ENCODE measurements at places on chromosomes 4 and X. TPM values are rescaled to one million over a fixed set of nuclear protein-coding genes. Genes with fewer than 3 reads are reported as not detected.

The PLP2 gene
- 3.5 TPM for total RNA-seq

The EGF gene
- total RNA-seq = 0.92 TPM

The MAGEA4 gene
- not detected for total RNA-seq

The VEGFD gene
- total RNA-seq = 0.46 TPM

The MTMR8 gene
- total RNA-seq = 7.2 TPM

The OTC gene
- total RNA-seq = 0.23 TPM

The XAGE2 gene
- total RNA-seq = not detected

The SCML2 gene
- 9.2 TPM for total RNA-seq

The ANKRD50 gene
- 72.9 TPM for total RNA-seq

The NPY1R gene
- 19.8 TPM for total RNA-seq

The EVC2 gene
- total RNA-seq = 1.8 TPM

The ATOH1 gene
- total RNA-seq = not detected

The MAGIX gene
- total RNA-seq = 2.8 TPM

The SPANXA1 gene
- not detected for total RNA-seq

Measured in diencephalon (tissue), 1 donor.